Erythroblast (primary cell): ENCODE measurements at places on chromosomes 5 and 9.
A peak's percentile ranks its signal among the peaks of the same experiment; 100 is the strongest.

DNA sequence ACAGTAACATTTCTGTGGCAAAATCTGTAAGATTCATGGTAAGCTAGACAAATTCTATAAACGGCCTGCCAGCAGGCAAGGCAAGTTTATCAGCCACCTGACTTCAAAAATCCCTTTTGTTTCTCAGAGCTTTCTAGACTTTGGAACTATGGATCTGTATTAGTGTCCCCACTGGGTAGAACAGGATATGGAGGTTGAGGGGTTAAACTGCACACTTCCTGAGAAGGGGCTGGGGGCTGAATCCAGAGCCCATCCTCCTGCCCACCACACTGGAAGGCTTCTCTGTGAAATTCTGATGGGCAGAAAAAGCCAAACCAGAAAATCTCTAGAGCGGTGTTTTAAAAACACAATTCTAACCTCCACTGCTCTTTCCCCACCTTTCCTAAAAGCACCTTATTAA, 128.7 kb downstream of the ENTREP1 start:
- DNase-seq, result no peak

DNA sequence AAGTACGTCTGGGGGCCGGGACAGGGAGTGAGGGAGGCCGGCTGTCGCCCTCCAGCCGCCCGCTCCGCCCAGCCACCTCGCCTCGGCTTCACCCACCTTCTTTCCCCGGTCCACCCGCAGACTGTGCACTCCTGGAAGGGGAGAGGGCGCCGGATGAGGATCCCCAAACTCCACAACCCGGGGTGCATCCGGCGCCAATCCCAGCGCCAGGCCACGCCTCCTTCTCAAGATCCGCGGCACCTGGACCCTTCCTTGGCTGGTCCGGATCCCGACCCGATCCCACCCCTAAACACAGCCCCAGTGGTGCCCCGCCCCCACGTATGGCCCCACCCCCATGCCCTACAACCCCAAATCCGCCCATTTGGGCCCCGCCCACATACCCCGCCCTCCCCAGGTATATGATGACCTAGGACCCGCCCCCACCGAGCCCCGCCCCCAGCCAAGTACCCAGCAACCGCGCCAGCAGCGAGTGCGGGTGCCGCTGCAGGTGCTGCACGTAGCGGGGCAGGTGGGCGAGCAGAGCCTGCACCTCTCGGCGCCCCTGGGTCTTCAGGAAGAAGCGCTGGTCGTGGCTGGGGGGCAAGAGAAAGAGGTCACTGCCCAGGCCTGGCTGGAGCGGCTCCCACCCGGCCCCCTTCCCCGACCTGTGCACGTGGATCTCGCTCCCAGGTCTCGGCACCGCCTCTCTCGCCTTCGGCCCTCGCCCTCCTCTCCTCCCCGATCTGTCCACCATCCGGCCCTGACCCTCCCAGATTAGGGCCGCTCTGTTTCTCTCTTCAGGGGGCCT, 3.2 kb downstream of the PIP5KL1 start:
- peak; percentile 43 for DNase-seq

- no peak for DNase-seq
Measured at GRCh38 chr5:39093352-39093751, 19.2 kb upstream of the RICTOR start.

DNA sequence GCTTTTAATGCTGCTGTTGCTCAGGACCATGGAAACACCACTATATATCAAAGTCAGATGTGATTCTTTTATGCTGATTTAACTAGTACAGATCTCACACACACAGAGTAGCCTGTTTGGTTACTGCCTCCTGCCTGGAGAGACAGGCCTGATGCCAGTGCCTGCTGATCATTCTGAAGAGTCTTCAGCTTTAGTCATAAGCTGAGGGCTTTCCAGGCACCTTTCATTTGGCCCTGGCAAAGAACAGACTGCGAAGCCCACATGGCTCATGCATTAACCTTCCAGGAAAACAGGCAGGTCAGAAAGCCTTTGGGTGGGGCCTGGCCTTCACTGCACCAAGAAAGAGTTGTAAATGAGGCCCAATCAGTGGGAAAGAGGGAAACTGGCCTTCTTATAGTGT, 144.7 kb downstream of the SAXO1 start:
- no peak for DNase-seq

GRCh38 chr9:2055203-2055658, 40.1 kb downstream of the SMARCA2 start:
- DNase-seq, result no peak

DNA sequence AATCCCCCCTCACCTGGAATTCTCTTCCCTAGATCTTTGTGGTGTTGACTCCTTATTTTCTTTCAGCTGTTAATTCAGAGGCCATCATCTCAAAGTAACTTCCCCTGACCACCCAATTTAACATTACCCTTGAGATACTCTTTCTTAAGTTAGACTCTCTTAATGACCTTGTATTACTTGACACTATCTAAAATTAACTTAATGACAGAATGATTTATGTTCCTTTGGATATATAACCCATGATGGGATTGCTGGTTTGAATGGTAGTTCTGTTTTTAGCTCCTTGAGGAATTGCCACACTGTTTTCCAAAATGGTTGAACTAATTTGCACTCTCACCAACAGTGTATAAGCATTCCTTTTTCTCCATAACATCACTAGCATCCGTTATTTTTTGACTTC, 298.0 kb downstream of the NNT start:
- DNase-seq, result no peak

- no peak for DNase-seq
Measured at GRCh38 chr5:115289104-115289503, 7.3 kb downstream of the CCDC112 start.

DNA sequence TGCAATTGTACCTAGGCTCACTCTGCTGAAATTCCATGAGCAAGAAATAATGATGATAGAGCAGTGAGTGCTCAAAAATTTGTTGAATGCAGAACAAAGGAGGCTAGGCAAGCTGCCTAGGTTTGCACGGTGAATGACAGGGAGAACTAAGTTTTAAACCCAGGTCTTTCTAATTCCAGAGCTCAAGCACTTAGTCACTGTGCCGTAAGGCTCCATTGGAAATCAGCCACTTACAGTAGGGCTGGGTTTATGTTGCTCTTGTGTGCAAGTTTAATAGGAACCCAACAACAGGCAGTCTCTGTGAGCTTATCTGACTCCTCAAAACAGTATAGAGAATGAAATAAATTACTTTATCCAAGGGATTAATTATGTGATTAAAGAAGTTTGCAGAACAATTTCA, 147.0 kb downstream of the CSNK1G3 start:
- DNase-seq, result no peak

DNA sequence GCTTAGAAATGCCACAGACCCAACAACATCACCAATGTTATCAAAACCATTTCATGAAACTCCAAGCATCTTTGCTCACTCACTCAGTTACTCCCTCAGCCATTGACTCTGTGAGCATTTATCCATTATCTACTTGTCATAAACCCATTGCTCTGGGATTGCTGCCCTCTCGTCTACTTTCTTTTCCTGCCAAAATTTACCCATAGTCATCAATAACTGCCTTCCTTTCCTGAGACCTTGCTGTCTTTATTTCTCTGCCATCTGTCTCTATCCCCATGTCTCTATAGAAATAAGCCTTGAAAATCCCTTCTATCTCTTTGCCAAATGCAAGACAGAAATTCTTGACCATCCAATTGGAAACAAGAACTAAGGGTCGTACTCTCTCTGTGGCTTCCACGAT, 26.4 kb upstream of the PUM3 start:
- DNase-seq, result no peak

GRCh38 chr5:172768573-172769341, 2.2 kb downstream of the DUSP1 start:
- DNase-seq, result peak; percentile 58

DNA sequence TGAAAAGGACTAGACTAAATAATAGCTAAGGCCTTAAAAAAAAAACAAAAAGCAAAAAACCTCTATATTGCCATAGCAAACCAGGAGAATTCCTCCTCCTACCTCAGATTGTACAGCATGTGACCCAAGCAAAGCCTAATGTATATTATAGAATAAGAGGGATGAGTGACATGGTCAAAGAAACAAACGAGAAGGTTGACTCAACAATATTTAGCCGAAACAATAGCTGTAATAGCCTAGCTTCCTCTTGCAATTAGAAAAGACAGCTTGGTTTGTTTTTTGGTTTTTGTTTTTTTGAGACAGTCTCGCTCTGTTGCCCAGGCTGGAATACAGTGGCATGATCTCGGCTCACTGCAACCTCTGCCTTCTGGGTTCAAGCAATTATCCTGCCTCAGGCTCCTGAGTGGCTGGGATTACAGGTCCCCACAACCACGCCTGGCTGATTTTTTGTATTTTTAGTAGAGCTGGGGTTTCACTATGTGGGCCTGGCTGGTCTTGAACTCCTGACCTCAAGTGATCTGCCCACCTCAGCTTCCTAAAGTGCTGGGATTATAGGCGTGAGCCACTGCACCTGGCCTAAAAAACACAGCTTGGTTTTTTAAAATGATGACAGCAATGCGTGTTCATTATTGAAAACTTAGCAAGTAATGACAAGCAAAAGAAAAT, 5.6 kb downstream of the NLN start:
- DNase-seq, result no peak

GRCh38 chr5:13187186-13187585, 757.3 kb downstream of the DNAH5 start:
- no peak for DNase-seq

GRCh38 chr9:135221951-135222631, 134.6 kb downstream of the OLFM1 start:
- no peak for DNase-seq

DNA sequence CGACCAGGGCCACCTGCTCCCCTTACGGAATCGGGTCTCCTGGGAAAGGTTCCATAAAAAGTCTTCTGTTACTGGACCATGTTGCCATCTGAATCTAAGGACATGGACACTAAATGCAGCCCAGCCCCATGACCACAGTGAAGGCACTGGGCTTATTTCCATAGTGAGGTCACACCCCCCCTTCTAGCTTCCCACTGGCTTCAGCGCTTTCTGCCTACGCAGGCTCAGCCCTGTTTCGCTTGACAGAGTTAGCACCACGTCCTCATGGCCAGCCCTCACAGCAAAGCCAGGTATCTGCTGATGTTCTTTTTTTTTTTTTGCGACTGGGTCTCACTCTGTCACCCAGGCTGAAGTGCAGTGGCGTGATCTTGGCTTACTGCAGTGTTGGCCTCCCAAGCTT, 14.1 kb downstream of the UCK1 start:
- no peak for DNase-seq

GRCh38 chr9:100602342-100602801, 24.5 kb downstream of the CAVIN4 start:
- DNase-seq, result peak; percentile 30

DNA sequence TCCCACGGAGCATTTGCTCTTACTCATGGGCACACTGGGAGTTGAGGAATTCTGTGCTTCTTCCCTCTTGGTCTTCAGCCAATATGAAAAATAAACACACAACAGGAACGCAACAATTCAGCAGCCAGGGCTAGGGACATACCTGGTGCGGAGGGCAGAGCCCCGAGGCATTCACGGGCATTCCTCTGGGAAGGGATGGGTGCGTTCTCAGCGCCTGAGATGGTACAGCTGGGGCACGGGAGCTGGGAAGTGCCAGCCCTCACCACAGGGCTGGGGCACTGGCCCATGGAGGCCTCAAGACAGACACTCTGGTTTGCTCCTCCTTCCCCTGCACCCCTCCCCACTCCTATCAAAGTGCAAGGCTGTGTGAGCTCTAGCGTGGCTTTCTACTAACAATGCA, 2.1 kb downstream of the SLC6A3 start:
- no peak for DNase-seq

- peak; percentile 52 for DNase-seq
Measured at GRCh38 chr9:21395778-21396717, 10.8 kb upstream of the IFNA2 start.

DNA sequence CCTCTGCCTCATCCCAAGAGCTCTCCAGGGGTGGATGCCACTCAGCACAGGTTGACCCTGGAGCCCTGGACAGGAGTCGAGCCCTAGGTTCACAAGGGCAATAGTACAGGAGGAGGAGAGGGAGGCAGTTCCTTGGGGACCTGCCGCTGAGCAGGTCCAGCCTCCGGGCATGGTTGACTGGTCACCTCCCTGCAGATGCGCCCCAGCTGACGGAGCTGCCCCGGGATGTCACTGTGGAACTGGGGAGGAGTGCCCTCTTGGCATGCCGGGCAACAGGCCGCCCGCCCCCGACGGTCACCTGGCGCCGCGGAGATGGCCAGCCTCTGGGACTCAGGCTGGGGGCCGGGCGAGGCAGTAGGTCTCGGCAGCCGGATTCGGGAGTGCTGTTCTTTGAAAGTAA, 53.7 kb downstream of the HMCN2 start:
- no peak for DNase-seq

- no peak for DNase-seq
Measured at GRCh38 chr5:100539519-100539918, 4.3 kb downstream of the FAM174A start.

DNA sequence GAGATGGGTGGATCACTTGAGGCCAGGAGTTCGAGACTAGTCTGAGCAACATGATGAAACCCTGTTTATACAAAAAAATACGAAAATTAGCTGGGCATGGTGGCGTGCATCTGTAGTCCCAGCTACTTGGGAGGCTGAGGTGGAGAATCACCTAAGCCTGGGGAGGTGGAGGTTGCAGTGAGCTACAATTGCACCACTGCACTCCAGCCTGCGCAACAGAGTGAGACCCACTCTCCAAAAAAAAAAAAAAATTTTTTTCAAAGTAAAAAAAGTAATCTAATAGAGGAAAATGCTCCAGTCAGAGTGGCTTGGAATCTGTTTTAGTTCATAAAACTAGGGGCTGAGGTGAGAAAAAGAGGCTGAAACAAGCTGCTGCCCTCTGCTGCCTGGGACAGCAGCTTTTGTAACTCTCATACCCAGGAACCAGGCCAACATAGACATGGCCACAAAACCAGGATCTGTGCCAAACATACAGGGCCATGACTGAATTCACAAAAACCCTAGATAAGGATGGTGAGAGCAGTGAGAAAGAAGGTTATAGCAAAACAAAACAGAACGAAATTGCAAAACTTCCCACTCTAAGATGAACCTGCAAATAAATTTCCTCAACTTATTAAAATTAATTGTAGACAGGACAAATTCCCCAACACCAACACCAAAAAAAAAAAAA, 13.1 kb upstream of the DCAF12 start:
- DNase-seq, result peak; percentile 94

DNA sequence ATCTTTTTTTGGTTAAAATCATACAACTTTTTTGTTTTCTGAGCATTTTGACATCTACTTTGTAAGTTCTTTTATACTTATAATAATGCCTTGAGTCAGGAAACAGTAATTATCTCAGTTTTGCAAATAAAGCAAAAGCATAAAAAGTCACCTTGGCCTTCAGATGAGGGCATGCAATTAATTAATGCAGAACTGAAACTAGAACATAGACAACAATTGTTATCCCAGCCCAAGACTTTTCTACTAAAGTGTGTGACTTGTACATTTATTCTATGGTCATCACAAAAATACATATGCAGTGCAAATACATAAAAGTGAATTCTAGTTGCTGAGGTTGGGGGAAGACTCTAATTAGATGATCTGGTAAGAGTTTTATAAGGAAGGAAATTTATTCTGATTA, 179.9 kb downstream of the ST8SIA4 start:
- no peak for DNase-seq

DNA sequence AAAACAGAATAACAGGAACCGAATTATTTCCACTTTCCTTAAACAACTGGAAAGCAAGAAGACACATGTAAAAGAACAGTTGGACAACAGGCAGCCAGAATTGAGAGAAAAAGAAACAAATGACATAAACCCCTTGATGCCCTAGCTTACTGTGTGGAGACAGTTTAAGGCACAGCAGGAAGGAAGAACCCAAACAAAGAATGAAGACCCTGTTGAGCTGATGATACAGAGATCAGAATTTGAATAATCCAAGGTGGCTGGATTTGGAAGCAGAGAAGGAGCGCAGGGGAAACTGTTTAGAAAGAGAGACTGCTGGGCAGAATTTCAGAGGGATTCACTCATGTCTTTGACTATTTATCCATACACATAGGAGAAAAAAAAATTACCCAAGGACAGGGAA, 316.3 kb upstream of the POU5F2 start:
- DNase-seq, result no peak
